Uterus (tissue), 4 donors: ENCODE measurements at places on chromosomes 2 and 18. TPM values are rescaled to one million over a fixed set of nuclear protein-coding genes. Genes with fewer than 3 reads are reported as not detected.

GAREM2 gene
- total RNA-seq, result under 0.01 TPM

ACTR3 gene
- 152 TPM for total RNA-seq

TMEM178A gene
- total RNA-seq, result not detected

ATOH8 gene
- total RNA-seq, result 17.0 TPM
